Dorsolateral prefrontal cortex (tissue), 122 donors: ENCODE measurements at places on chromosomes 2 and 18. TPM values are rescaled to one million over a fixed set of nuclear protein-coding genes. Genes with fewer than 3 reads are reported as not detected.

- no peak for DNase-seq
Measured at GRCh38 chr18:59484131-59484530, 125.1 kb upstream of the LMAN1 start.

DNA sequence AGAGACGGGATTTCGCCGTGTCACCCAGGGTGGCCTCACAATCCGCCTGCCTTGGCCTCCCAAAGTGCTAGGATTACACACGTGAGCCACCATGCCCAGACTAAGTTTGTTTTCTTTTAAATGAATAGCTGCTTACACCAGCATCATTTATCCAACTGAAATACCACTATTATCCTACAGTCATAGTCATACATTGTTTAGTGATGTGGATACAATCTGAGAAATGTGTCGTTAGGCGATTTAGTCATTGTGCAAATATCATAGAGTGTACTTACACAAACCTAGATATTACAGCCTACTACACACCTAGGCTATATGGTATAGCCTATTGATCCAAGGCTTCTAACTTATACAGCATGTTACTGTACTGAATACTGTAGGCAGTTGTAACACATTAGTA lies 10.3 kb downstream of the ZC3H15 start:
- DNase-seq: no peak

DNA sequence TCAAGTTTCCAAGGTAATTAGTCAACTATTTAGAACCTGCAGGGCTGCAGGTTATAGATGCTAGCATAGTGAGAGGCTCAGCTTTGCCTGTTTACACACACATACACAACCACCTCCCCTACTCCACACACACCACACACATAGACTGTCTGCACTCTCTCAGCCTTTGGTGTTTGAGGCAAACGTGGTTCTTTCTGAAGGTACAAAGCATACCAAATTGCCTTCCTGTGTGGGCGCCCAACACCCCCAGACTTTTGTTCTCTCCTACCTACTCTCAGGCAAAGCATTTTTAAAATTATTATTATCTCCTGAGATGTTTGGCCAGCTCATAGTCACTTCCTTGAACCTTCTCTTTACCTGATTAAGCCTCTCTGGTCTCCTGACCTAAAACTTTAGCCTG lies 44.9 kb downstream of the MYO3B start:
- DNase-seq: no peak

DNA sequence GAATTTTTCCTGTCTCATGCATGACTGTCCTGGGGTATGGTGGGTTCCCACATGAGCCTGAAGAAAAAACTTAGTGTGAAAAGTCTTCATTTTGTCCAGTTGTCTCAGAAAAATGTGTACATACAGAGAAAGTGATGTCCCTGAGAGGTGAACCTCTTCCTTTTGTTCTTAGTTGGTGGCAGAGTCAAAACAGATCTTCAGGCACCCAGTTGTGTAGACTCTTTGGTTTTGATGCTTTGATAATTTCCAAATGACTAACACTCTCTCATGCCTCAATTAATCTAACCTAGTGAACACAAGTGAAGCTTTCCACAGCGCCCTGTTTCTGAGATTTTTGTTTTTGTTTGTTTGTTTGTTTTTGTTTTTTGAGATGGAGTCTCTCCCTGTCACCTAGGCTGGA lies 273.5 kb downstream of the PIK3C3 start:
- DNase-seq: no peak

DNA sequence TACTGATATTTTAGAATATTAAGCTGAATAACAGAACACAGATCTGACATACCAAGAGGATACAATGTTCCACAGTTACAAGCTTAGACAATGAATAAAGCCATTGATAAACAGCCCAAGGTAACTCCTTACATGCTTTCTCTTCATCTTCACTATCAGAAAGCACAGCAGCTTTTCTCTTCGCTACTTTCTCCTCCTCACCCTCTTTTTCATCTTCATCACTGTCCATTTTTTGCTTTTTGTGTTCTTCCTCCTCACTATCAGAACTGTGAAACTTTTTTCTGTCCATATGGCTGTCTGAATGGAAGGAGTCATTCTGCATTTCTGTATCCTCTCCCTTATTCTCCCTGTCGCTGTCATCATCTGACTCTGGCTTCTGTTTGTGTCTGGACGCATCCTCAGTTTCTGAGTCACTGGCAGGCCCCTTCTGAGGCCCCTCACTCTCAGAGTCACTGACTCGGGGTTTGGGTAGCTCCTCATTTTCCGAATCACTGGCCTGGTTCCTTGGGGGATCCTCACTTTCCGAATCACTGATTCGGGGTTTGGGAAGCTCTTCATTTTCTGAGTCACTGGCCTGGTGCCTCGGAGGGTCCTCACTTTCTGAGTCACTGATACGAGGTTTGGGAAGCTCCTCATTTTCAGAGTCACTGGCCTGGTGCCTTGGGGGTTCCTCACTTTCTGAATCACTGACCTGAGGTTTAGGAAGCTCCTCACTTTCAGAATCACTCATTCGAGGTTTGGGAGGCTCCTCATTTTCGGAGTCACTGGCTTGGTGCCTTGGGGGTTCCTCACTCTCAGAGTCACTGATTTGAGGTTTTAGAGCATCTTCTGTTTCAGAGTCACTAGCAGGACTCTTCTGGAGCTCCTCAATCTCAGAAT lies 21.5 kb downstream of the IWS1 start:
- no peak for DNase-seq

DNA sequence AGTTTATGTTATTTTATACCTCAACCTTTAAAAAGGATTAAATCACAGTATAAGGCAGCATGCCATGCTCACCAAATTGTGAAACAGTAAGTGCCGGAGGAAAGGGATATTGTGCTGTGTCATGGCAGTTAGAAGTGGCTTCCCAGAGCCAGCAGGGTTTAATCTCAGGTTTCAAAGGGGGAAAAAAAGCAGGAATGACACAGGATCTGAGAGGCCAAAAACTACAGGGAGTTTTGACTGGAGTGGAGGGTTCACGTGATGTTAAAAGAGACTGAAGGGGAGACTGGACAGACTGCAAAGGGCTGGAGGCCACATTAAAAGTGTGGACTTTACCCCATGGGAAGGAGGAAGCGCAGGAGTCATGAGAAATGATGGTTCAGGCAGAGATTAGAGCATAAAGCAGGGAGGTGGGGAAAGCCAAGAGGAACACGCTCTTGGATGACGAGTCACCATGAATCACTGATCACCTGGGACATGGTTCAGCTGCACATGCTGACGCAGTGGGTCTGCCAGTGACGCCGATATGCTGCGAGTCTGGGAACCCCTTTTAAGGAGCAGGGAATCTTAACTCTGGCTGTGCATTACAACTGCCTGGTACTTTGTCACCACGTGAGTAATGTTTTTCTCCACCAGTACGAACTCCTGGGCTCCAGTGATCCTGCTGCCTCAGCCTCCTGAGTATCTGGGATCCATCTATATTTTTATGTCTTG lies 6.1 kb downstream of the CHMP1B start:
- peak; percentile 40 for DNase-seq

GRCh38 chr2:238256594-238257104 lies 16.8 kb upstream of the HES6 start:
- DNase-seq: peak; percentile 60

- no peak for DNase-seq
Measured at GRCh38 chr2:222261504-222261903, 37.3 kb downstream of the PAX3 start.

DNA sequence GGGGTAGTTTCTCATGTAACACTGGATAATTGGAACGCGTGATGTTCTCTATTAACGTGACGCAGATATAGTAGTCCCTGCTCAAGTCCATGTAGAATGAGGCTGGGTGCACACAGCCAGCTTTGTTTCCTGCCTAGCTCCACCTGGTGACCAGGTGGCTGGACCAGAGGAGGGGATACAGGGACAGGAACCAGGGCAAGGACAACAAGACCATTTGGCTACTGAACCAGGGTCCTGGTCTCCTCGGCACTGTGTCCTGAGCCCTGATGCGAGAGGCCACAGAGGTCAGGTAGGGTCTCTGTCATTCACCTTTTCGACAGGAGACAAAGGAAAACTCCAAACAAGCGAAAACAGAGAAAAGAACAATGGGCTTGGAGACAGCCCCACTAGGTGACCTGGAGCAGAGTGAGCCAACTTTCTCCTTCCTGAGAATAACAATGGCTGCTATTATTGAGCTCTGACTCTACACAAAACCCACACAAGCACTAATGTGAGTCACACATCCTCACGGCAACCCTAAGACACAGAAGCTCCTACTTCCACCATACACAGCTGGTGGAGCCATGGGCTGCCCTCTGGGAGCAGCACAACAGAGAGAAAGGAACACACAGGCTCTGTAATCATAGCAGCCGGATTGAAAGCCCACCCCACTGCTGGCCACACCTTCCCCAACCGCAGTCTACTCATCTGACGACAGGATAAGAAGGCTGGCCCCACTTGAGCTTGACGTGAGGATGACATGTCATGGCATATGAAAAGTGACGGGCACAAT lies 67.3 kb upstream of the TEX51 start:
- no peak for DNase-seq

GRCh38 chr2:128734521-128735295 lies 416.0 kb upstream of the HS6ST1 start:
- DNase-seq: no peak

REG3A gene
- total RNA-seq: not detected

KCNG2 gene
- total RNA-seq: 1.4 TPM

ANKRD36 gene
- 110 TPM for total RNA-seq
